ENCODE measurements at places on chromosomes 7 and 10.

DNA sequence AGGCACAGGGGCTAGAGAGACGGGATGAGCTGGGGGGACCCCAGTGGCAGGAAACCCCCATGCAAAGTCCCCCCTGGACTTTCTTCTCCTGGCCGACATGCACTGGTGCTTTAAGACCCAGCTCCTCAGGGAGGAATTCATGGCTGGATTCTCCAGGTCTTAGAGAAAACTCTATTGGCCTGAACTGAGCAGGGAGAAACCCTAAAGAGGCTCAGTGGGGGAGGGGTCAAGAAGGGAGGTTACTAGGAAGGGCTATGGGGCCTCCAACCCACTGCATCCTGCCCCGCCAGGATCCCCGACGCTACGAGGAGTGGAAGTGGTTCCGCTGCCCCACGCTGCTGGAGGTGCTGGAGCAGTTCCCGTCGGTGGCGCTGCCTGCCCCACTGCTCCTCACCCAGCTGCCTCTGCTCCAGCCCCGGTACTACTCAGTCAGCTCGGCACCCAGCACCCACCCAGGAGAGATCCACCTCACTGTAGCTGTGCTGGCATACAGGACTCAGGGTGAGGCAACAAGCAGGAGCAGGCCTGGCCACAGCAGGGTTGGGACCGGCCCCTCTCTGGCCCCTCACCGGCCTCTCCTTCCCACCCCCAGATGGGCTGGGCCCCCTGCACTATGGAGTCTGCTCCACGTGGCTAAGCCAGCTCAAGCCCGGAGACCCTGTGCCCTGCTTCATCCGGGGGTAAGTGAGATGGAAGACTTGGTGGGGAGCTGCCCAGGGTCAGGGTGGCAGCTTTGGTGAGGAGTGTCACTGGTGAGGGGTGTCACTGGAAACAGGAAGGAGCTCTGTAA, 13.8 kb downstream of the ATG9B start:
- no peak for DNase-seq

GRCh38 chr10:76026905-76027304, 595.5 kb downstream of the LRMDA start:
- DNase-seq = no peak

GRCh38 chr7:118836933-118837332, 612.4 kb downstream of the ANKRD7 start:
- DNase-seq = no peak

DNA sequence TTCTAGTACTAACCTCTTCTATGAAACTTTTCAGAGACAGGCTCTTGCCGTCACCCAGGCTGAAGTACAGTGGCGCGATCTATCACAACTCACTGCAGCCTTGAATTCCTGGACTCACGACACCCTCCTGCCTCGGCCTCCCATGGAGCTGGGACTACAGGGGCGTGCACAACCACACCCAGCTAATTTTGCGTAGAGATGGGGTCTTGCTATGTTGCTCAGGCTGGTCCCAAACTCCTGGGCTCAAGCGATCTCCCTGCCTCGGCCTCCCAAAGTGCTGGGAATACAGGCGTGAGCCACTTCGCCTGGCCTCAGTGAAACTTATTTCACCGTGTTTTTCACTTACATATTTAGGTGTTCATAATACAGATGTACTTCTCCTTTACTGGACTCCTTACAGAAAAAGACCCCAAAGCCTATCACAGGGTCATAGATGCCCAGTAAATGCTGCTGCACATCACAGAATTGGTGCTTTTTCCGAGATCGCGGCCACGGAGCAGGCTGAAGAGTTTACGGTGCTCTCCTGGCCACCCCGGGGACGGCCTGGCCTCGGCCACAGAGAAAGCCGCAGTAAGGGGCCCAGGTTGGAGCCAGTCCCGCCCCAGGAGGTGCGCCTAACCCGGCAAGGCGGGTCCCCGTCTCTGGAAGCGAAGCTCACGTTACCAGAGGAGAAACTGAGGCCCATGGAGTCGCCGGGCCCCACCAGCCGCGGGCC, 595 bp downstream of the TBL2 start:
- DNase-seq = no peak

GRCh38 chr7:12607134-12607533, 36.6 kb downstream of the SCIN start:
- no peak for DNase-seq

DNA sequence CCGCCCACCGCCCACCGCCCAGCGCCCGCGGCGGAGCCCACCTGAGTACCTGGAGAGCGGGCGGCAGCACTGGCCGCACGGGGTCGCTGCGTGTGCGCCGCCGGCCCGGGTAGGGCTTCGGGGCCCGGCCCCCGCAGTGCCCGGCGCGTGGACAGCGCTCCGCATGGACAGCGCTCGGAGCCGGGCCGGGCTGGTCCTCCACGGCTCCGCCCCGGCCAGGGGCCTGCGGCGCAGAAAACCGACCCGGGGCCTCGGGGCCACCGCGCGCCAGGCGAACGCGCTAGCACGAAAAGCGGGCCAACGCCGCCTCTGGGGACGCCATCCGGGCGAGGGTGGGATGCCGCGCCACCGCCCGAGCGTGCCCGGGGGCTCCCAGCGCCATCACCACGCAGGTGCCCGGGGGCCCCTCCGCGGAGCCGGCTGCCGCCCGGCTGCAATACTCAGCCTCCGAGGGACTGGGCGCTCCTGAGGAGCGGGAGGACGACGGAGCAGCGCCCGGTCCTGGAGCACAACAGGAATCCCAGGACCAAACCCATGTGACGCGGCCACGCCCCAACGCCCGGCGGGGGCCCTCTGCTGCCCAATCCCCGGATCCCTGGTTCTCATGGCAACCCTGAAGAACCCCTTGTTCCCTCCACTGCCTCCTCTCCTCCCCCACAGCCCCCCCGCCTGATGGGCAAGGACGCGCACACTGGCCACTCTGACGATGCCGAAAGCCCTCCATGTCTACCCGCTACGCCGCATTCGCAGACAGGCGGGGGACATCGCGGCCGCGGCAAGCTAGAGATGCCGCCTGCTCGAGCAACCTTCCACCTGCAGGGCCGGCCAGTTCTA, at the start of gene GRB10:
TSS of gene GRB10 (minus strand) at position 522 of the 834 bp plus-strand sequence. CDS start 50,574 bp downstream, outside the sequence.
- DNase-seq = no peak

DNA sequence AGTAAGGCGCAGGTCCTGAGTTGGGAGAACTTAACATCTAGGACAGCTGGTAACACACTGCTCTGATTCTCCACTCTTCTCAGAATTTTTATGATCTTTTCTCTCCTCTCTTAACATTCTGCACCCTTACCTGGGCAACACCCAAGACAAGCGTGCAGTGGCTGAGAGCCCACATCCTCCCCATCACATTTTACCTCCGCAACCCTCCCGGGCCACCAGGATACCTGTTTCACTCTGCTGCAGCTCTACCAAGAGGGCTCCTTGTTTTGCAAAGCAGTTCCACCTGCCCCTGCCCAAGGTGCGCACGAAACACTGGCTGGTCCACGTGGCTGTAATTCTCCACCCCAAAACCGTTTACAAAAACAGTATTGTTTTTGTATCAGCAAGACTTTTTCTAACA, 81.5 kb downstream of the ITIH5 start:
- no peak for DNase-seq

DNA sequence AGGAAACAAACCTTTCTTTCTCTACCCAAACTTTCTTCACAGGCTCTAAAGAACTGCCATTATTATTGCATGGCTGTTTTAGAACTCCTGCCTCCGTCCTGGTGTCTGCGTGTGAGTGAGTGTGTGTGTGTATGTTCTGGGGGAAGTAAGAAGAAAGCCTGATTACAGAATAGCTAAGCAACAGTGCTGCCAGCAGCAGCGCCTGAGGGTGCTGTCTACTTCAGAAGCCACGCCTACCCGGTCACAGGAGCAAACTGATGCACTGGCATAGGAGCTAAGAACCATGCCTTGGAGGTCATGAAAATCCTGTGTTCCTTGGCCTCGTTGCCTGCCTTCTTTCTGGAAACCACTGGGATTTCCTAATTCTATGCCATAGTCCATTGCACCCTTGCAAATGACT, 25.2 kb downstream of the LIPK start:
- DNase-seq = no peak

DNA sequence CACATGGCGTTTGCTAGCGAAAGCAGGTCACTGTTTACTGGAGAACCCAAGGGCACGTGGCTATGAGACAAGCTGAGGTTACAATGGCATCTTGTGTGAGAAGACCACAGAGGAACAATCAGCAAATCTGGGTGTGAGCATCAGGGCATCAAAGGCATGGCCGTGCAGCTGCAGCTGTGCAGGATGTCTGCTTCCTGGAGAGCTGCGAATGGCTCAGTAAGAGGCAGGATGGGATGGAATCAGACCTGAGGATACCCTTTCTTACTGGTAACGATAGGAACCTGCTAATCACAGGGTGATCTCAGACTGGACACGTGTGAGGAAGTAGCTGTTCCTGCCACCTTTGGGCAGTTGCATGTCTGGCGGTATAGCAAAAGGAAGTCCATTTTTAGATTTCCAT, 119.5 kb downstream of the RNF216 start:
- DNase-seq = no peak

GRCh38 chr10:100997360-100998182, 2.0 kb upstream of the LZTS2 start:
- DNase-seq = peak; percentile 54

DNA sequence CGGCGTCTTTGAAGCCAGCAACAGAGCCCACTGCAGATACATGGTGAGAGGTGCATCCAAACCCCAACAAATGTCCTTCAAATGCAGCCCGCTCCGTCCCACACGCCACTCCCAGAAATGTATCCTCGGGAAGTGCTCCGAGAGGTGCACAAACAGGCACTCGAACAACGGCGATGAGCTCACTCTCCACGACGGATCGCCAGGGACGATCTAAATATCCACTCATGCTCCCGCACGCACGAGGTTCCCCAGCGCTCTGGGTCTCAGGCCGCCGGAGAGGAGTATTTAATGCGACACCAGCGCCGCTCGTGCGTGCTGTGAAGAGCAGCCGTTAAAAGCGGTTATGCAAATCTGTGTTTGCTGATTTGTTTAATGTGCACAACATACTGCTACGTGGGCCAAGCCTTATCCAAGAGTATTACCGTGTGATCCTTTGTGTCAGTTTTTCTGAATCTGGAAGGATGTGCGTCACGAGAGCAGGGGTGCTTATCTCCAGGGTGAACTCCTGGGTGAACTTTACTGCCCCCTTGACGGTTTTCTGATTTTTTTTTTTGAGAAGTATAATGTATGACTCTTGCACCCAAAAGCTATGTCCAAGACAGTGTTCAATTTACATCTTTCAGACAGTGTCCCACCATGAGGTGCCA, 48.5 kb upstream of the PPP2R2D start:
- no peak for DNase-seq

GRCh38 chr7:135706038-135706742, 21.8 kb downstream of the SLC13A4 start:
- no peak for DNase-seq

GRCh38 chr7:4307316-4308204, 374.5 kb upstream of the FOXK1 start:
- DNase-seq = no peak

- DNase-seq = no peak
These were observed 205.7 kb downstream of the PARD3 start for GRCh38 chr10:34609287-34609940.

- no peak for DNase-seq
These were observed 312.1 kb downstream of the PRKG1 start for GRCh38 chr10:51386248-51386885.

- DNase-seq = no peak
These were observed 366.6 kb downstream of the REEP3 start for GRCh38 chr10:63887600-63888370.

GRCh38 chr7:486216-486743, 33.4 kb downstream of the PDGFA start:
- DNase-seq = no peak

- DNase-seq = no peak
These were observed 74.2 kb upstream of the PLXNA4 start for GRCh38 chr7:132650498-132650897.

DNA sequence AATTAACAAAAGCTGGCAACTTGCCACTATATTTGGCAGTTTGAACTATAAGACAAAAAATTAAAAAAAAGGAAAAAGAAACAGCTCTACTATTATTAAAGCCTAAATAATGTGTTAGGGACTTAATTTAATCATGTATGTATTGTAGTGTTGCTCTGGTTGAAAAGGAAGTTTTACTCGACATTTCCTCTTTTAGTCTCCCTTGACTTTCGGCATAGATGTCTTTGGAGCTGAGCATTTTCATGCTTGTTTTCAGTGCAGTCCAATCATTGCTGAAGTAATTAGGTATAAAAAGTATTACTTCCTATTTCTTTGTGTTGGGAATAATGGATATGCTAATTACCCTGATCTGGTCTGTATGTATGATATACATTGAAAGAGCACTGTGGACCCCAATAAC, 216.8 kb upstream of the KLF6 start:
- no peak for DNase-seq

DNA sequence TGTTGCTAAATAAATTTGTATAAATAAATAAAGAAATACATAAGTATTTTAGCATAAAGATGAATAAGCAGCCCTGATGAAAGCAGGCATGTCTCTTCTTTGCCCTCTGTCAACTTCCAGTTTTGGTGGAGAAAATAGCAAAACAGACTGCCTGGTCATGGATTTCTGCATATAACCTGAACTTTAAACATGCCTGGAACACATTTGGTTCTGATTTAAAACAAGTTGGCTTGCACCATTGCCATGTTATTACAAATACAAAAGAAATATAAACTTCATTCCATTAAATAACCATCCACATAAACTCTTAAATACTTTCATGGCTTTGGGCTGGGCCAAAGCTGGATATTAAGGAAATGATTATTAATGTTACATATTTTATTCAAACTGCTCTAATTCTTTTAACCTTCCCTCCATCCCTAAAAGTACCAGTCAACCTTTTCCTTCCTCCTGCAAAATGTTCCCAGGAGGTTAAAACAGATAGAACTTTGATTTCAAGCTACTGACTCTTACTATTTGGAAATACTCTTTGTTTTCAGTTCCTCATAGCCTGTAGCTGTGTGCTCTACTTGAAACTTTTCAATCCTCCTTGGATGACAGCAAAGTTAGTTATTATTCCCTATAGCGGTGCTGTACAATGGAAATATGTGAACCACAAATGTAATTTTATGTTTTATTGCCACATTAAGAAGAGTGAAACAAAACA, 96.3 kb downstream of the BICC1 start:
- no peak for DNase-seq

GRCh38 chr7:18345641-18346234, 149.8 kb upstream of the HDAC9 start:
- no peak for DNase-seq

Data from activated T-helper 1 cell treated with anti-CD3 and anti-CD28 coated beads, Interleukin-2, amount 50 U/mL, for 16 hours (primary cell).